ENCODE measurements at places on chromosomes 7 and 10.
A peak's percentile ranks its signal among the peaks of the same experiment; 100 is the strongest.

- no peak for DNase-seq
These were observed 138.4 kb downstream of the FGFR2 start for GRCh38 chr10:121459622-121460453.

- no peak for DNase-seq
These were observed 206.5 kb upstream of the PRKCQ start for GRCh38 chr10:6786579-6787031.

GRCh38 chr10:70974351-70974901, 86.1 kb upstream of the PCBD1 start:
- peak; percentile 28 for DNase-seq

GRCh38 chr7:23222439-23223030, 24.0 kb upstream of the GPNMB start:
- no peak for DNase-seq

- no peak for DNase-seq
These were observed 276.0 kb downstream of the RPS24 start for GRCh38 chr10:78309536-78310237.

GRCh38 chr10:89327803-89328441, at the start of gene IFIT3:
TSS of gene IFIT3 (plus strand) at chr10:89327997. CDS start at chr10:89328074, 77 bp downstream.
- peak; percentile 36 for DNase-seq

GRCh38 chr10:106440355-106440754, 724.2 kb downstream of the SORCS1 start:
- DNase-seq = no peak

GRCh38 chr10:98572594-98572993, 125.9 kb upstream of the HPS1 start:
- DNase-seq = no peak

GRCh38 chr7:1618475-1618874, 48.6 kb upstream of the PSMG3 start:
- DNase-seq = no peak

GRCh38 chr10:101588879-101589278, 758 bp downstream of the DPCD start:
- DNase-seq = no peak

DNA sequence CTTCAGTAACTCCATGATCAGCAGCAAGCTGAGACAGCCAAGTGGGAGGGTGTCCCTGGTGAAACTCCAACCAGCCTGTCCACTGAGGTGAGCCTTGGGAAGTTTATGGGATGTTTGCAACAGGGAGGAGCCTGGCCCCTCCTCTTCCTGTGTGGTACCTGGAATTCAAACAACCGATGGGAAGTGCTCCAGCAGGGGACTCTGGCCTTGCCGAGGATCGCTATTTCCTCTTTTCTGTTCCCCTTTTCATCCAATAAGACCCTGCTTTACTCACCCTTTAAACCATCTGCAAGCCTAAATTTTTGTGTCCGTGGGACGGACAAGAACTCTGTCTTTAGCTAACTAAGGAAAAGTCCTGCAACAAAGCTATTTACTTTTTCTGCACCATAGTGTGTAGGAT, 491.1 kb upstream of the ZMIZ1 start:
- no peak for DNase-seq

- no peak for DNase-seq
These were observed 96.3 kb downstream of the COL13A1 start for GRCh38 chr10:69897999-69898398.

DNA sequence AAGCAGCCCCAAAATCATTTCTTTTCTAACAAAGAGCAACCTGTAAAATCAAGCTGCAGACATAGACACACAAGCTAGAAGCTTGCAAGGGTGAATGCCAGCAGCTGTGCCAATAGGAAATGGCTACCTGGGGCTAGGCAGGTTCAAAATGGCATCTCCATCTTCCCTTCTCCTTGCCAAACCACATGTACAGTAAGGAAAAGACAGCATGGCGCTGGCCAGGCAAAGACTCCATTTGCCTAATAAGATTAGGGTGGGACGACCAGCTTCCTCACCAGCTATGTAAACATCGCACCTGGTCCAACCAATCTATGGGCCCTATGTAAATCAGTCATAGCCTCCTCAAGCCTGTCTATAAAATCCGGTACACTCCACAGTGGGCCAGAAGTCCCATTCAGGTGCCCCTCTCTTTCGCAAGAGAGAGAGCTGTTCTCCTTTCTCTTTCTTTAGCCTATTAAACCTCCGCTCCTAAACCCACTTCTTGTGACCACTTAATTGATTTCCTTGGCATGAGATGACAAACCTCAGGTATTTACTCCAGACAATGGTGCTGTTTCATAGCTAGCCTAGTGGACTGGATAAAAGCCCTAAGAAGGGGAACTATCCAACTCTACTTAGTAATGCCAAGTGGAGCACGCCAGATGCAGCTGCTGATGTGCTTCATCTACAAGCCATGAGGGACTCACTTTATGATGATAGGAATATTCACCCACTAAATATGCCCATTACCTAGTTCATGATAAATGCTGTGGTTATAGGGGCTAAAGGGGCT, 44.1 kb downstream of the HTR7 start:
- no peak for DNase-seq

- no peak for DNase-seq
These were observed 62.3 kb downstream of the LAMB4 start for GRCh38 chr7:108067844-108068243.

GRCh38 chr7:93053949-93054943, 63.5 kb downstream of the SAMD9 start:
- DNase-seq = no peak

GRCh38 chr7:84629216-84629615, 434.6 kb upstream of the SEMA3A start:
- DNase-seq = no peak

GRCh38 chr10:89269433-89270152, 18.0 kb upstream of the LIPA start:
- no peak for DNase-seq

GRCh38 chr7:131586259-131586658, 29.8 kb upstream of the PODXL start:
- peak; percentile 81 for DNase-seq

- no peak for DNase-seq
These were observed 43.4 kb downstream of the GOT1 start for GRCh38 chr10:99387071-99387470.

GRCh38 chr10:112902730-112903129, 47.3 kb upstream of the TCF7L2 start:
- DNase-seq = no peak

DNA sequence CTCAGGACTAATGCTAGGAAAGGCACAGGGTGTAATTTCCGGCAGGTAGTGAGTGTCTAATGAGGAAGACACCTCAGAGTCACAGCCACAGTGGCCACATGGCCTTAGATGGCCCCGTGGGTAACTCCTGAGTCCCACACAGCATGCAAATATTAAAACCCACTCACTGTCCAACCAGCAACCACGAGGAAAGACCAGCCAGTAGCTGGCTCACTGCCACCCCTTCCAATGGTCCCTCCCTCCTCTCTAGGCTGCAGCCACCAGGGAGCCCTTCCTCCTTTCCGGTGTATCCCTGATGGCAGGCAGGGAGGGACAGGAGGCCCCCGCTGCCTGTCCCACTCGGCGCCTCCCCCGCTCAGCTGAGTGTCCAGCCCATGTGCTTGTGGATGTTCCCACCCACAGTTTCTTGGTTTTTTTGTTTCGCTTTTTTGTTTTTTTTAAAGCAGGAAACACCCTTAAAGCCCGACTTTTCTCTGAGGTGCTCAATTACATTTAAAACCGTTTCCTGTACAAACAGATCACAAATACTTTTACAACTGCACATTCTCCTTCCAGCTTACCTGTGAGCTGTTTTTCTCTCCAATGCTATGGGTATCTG, 9.2 kb downstream of the BNIP3 start:
- no peak for DNase-seq

- DNase-seq = peak; percentile 78
These were observed 46.3 kb downstream of the EGFR start for GRCh38 chr7:55065079-55065478.

GRCh38 chr10:75115137-75115536, 3.7 kb downstream of the SAMD8 start:
- no peak for DNase-seq

GRCh38 chr7:138500892-138501291, 40.8 kb downstream of the TRIM24 start:
- no peak for DNase-seq

- DNase-seq = peak; percentile 52
These were observed 173.6 kb upstream of the IMMP2L start for GRCh38 chr7:111735661-111736551.

GRCh38 chr10:75432176-75432575, 752 bp downstream of the LRMDA start:
- no peak for DNase-seq

DNA sequence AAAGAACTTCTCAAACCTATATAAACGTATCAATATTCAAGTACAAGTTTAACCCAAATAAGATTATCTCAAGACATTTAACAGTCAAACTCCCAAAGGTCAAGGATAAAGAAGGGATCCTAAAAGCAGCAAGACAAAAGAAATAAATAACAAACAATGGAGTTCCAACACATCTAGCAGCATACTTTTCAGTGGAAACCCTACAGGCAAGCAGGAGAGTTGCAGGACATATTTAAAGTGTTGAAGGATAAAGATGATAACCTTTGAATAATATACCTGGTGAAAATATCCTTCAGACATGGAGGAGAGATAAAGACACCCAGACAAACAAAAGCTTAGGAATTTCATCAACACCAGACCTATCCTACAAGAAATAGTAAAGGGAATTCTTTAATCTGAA, 82.8 kb downstream of the TES start:
- DNase-seq = no peak

- DNase-seq = no peak
These were observed 15.2 kb downstream of the PALD1 start for GRCh38 chr10:70493660-70494234.

- DNase-seq = no peak
These were observed 31.3 kb upstream of the FXYD4 start for GRCh38 chr10:43340101-43340500.

GRCh38 chr7:19030281-19030680, 87.2 kb downstream of the TWIST1 start:
- no peak for DNase-seq

- DNase-seq = no peak
These were observed 56.6 kb upstream of the GDF10 start for GRCh38 chr10:47243356-47243755.

DNA sequence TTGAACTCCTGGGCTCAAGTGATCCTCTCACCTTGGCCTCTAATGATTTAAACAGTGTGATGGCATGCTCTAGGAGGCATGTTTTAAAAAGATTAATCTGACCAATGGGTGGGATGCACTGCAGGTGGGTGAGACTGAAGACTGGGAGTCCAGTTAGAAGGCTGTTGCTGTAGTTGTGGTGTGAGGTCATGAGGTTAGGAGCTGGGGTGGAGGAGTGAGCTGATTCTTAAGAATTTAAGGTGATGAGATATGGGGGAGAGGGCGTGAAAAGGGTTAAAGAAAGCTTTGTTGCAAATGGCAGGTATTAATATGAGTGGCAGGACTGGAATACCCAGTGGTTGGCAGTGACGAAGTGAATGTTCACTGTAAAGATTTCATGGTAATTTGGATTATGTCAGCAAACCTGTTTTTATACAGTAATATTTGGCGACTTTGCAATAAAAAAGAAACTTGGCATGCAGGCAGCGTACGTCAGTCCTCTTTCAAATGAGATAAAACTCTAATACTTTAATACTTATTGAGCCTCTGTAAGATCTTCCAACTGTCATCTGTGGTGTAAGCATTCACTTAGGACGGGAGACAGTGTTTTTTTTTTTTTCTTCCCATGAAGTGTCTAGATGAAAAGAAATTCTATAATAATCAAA, 72.8 kb upstream of the MTPN start:
- no peak for DNase-seq

DNA sequence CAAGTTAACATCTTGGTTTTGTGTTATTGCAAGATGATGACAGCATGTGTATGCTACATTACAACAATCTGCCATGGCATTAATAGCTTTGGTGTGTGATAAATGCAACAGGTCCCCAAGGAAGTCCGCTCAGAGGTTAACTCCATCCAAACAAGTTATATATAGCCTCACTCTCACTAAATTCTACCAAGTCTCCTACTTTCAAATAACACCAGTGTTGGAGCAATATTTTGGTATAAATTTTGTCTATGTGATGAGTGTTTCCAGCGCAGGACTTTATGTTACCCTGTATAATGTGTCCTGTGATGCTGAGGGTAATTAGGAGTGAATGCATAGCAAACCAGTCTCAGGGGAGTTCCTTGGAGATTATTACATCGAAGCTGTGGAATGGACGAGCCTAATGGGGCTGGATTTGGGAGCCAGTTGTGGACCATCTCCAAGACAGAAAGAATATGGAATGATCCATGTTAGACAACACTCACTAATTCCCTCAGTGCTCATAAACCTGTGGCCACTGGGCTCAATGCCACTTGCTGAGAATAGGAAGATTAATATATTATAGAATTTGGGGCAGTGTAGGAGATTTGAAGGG, 127.6 kb upstream of the CXCL12 start:
- no peak for DNase-seq

DNA sequence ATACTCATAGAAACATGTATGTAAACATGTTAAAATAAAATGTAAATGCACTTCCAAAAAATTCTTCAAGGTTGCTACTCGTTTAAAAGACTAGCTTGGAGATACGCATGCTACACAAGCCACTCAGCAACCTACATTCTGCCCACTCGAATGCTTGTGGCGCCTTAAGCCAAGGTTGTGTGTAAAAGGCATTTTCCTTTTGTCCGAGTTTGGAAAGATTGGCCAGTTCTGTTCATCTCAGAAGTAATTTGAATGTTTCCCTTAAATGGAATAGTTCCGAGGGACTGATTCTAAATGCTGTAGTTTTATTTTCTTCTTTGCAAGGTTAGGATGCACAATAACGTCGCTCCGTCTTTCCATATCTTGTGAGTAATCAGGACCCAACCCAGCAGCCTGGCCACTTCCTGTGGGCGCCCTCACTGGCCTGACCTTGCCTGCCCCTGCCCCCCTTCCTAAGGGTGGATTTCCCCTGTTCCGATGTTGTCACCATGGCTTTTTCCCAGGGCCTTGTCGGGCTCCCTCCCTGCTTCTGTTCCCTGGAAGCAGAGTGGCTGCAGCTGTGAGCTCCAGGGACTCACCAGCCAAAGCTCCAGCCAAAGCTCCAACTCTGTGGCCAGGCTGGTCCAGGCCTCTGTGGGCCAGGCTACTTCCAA, 70.6 kb downstream of the PTPRE start:
- DNase-seq = peak; percentile 55

- no peak for DNase-seq
These were observed 16.9 kb upstream of the PALD1 start for GRCh38 chr10:70461397-70462348.

DNA sequence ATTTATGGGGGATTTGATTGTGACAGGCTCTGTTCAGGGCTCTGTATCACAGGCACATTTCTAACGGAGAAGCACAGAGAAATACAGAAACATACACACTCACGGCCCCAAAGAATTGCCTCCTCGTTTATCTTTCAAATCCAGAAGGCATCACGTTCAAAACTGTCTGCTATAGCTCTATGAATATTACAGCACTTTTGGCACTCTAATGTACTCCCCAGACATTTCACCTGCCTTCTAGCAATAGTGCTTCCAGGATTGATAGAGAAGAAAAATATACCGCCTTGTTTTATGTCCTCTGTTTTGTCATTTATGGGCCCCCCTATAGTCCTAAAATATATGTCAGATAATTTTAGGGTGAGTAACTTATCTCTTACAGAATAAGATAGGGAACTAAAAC, 947.5 kb downstream of the ANKRD7 start:
- no peak for DNase-seq
